ENCODE measurements at places on chromosomes 5 and 9. TPM values are rescaled to one million over a fixed set of nuclear protein-coding genes. Genes with fewer than 3 reads are reported as not detected.

Gene PROB1
- 4.6 TPM for total RNA-seq

Gene KCNMB1
- not detected for total RNA-seq

Gene ISL1
- total RNA-seq, result not detected

Gene PRRX2
- total RNA-seq, result 6.1 TPM

Gene IL4
- total RNA-seq, result 1.2 TPM

Gene PRLR
- 0.25 TPM for total RNA-seq

Gene SV2C
- total RNA-seq, result 0.23 TPM

Gene BTNL8
- total RNA-seq, result 1.2 TPM

Gene ATP10B
- total RNA-seq, result not detected

Gene SLC46A2
- total RNA-seq, result not detected

Gene OCLN
- total RNA-seq, result 2.8 TPM

Gene FAM221B
- total RNA-seq, result not detected

Gene TLX3
- not detected for total RNA-seq

Gene ZBTB5
- 13.2 TPM for total RNA-seq

Gene HIGD2A
- 109 TPM for total RNA-seq

Gene FOXD4L3
- not detected for total RNA-seq

Gene F12
- total RNA-seq, result 6.5 TPM

Gene WDR31
- 3.8 TPM for total RNA-seq

Gene DOCK8
- total RNA-seq, result 213 TPM

Gene NMRK1
- 59.3 TPM for total RNA-seq

Gene BNC2
- total RNA-seq, result 0.32 TPM

Gene STPG3
- total RNA-seq, result not detected

Gene PCDHB10
- not detected for total RNA-seq

Gene IFNK
- total RNA-seq, result not detected

Gene PCA3
- total RNA-seq, result not detected

Gene CDX1
- not detected for total RNA-seq

Gene HAND1
- total RNA-seq, result not detected

Gene TYRP1
- total RNA-seq, result not detected

Gene LIFR
- total RNA-seq, result 0.05 TPM

Gene CCNG1
- total RNA-seq, result 236 TPM
